H4 (cell line): ENCODE measurements at places on chromosomes 12 and 14. TPM values are rescaled to one million over a fixed set of nuclear protein-coding genes. Genes with fewer than 3 reads are reported as not detected.

- no peak for DNase-seq
Observed at GRCh38 chr12:122643207-122643805, 59.9 kb downstream of the HCAR2 start.

DNA sequence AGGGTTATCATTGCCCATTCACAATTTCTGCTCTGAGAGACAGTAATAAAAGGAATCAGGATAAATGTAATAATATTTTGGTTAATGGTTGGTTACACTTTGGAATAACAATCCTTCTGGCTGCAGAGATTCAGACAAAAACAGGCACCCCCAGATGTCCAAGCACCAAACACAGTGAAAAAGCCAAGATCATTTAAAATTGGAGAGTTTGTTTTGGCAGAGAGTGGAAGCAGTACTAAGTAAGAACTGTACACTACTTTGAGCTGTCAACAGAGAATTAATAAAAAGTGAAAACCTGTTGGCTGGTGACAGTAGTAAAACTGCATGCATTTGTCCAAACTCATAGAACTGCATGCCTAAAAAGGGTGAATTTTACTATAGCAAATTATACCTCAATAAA lies 15.6 kb upstream of the IL22 start:
- DNase-seq, result no peak

MYO1H gene
- not detected in 2 replicates for total RNA-seq

DNA sequence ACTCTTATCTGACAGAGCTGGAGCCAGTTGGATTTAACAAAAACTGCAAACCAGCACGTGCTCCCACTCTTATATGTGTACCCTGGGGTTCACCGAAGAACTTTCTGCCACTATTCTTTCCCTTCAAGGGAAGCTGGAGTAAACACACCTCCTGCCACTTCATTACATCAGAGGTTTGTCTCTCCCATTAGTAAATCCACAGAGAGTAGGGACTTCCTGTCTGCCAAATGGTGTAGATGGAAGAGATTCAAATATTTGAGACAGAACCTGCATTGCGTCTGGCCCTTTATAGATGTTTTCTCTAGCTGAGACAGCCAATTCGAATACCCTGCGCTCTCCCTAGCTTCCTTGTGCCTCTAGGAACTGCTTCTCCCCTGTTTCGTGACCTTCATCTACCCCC lies 29.1 kb upstream of the AEBP2 start:
- DNase-seq, result no peak

- DNase-seq, result no peak
Observed at GRCh38 chr12:109654357-109654756, 59.3 kb upstream of the FAM222A start.

- peak; percentile 15 for DNase-seq
Observed at GRCh38 chr12:43282106-43282505, 269.9 kb downstream of the ADAMTS20 start.

KRT75 gene
- 0.12 TPM in 1 of 2 replicates, not detected in the other for total RNA-seq

- no peak for DNase-seq
Observed at GRCh38 chr12:118274066-118274465, 98.6 kb downstream of the TAOK3 start.

DNA sequence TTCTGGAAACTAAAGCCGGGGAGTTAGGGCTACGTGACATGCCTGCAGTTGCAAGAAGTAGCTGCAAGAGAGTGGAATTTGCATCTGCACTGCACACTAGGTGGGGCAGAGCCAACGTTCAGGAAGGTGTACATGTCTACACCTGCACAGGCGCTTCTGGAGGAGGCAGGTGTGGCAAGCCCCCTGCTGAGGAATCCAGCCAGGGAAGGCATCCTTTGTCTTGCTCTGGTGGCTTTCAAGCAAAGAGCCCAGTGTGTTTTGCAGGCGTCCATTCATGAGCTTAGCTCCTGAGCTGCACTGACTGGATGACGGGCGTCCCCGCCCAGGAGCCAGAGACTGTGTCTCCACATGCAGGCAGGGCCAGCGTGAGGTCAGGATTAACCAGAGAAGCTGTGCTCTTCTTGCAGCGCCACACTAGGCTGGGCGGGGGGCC lies 116.3 kb downstream of the ZFP36L1 start:
- no peak for DNase-seq

- no peak for DNase-seq
Observed at GRCh38 chr12:5503774-5504173, 71.9 kb downstream of the NTF3 start.

ARHGAP9 gene
- total RNA-seq, result not detected in 2 replicates

GRCh38 chr14:38208618-38209562 lies 1.2 kb downstream of the SSTR1 start:
- DNase-seq, result no peak

DNA sequence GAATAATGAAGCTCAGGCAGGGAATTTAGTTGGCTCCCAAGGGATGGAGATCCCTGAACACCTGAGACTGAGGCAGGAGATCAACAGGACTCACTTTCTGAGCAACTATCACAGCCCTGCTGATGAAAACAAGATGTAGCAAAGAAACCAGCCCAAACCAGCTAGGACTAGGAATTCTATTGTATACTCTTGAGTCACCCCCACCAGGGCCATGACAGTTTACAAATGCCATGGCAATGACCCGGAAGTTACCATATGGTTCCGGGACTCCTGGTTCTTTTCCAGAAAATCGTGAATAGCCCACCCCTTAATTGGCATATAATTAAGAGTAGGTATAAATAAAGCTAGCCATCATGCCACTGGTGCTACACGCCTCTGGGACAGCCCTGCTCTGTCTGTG lies 46.0 kb upstream of the OASL start:
- DNase-seq, result no peak

DNA sequence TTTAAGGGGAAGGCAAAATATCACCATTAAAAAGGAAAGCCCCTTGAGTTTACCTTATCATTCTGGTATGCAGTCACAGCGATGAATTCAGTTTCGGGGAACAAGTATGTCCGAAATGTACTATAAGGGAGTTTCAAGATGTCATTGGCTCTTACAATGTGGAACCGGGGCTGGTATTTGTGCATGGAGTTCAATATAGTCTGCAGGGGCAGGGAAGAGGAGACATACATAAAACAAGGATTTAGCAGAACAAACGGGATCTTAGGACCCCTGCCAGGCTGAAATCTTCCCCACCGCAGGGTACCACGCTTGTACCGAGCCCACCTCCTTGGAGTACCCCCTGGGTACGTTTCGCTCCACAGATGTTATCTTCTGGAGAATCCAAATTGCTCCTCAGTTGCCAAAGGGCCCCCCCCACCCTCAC lies 4.5 kb downstream of the TBX3 start:
- no peak for DNase-seq
